B cell (primary cell): ENCODE measurements at places on chromosomes 5 and 9. TPM values are rescaled to one million over a fixed set of nuclear protein-coding genes. Genes with fewer than 3 reads are reported as not detected.
A peak's percentile ranks its signal among the peaks of the same experiment; 100 is the strongest.

DNA sequence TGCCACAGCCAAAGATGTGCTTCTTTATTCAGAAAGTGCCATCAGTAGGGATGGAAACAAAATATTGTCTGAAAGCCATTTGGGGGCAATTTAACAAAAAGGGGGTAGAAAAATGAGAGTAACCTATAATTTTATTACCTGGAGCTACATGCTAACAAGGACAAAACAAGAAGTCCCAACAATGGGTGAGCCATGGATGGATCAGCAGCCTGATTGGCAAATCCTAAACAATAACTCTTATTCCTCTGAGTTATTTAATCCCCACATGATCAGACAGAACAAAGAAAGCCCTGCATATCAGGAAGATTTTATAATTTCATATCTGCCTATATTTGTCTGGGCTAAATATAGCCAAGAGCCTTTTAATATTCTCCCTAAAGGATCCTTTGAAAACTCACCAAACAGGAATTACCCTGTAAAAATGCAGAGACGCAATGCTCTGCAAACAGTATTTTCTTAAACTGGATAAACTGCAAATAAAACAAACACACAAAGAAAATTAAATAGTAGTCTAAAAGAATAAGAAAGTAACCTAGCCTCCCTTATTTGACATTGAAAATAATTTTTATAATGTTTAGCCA lies 483.4 kb downstream of the ZNF608 start:
- no peak for DNase-seq

CNTNAP3 gene
- total RNA-seq: 0.58 and 0.94 TPM in 2 replicates

OR1J2 gene
- not detected in 2 replicates for total RNA-seq

GRCh38 chr5:124685404-124685930 lies 61.0 kb downstream of the ZNF608 start:
- no peak for DNase-seq

DNA sequence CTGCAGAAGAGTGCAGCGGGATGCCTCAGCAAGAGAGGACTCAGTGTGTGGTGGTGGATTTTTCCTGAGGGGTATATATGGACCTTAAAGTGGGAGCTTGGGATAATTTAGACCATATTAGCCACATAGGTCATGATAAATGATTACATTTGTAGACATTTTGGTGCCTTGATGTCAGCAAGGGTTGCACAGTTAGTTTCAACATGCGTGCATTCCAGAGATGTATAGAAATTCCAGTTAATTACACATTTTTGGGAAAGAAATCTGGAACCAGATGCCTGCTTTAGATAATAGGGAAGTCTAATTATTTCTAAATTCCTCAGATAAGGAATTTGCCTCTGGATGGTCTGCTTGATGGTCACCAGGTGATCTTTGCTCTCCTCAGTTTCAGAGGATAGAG lies 440.6 kb upstream of the PAPPA start:
- no peak for DNase-seq

- no peak for DNase-seq
Observed at GRCh38 chr5:53407373-53407772, 73.1 kb upstream of the FST start.

- DNase-seq: no peak
Observed at GRCh38 chr9:13364271-13365000, 84.9 kb upstream of the MPDZ start.

GRCh38 chr9:70581214-70581954 lies 166.9 kb upstream of the KLF9 start:
- no peak for DNase-seq

DNA sequence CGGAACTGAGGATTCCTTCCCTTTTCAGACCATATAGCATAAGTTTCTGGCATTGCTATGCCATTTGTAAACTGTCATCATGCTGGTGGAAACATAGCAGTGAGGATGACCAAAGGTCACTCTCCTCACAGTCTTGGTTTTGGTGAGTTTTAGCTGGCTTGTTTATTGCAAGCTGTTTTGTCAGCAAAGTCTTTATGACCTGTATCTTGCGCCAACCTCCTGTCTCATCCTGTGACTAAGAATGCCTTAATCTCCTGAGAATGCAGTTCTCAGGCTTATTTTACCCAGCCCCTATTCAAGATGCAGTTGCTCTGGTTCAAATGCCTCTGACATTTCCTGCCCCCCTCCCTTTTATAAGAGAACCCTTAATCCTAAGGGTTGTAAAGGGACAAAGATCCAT lies 26.7 kb upstream of the GRIA1 start:
- no peak for DNase-seq

DNA sequence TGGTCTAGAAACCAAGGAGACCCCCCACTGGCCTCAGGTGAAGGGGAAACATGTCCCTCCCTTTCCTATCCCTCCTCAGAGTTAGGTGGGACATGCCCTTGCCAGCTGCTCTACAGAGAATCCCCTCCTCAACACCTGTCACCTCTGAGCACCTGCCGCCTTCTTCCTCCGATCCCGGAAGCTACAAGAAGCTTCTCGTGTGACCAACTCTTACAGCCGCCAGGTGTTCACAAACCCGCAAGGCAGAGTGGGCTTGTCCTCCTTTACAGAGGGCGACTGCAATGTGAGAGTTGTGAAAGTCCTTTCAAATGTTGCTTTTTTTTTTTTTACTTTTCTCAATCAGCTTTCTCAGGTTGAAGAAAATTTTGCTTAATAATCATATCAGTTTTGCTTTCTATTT lies 3.7 kb upstream of the ICE1 start:
- DNase-seq: no peak

GRCh38 chr5:150637245-150638052 lies 3.0 kb upstream of the SYNPO start:
- no peak for DNase-seq

GRCh38 chr9:89919171-89919681 lies 314.4 kb downstream of the GADD45G start:
- DNase-seq: peak; percentile 56

GRCh38 chr5:34604119-34604675 lies 51.9 kb upstream of the RAI14 start:
- DNase-seq: no peak

GRCh38 chr5:35861718-35862117 lies 5.0 kb downstream of the IL7R start:
- no peak for DNase-seq

DNA sequence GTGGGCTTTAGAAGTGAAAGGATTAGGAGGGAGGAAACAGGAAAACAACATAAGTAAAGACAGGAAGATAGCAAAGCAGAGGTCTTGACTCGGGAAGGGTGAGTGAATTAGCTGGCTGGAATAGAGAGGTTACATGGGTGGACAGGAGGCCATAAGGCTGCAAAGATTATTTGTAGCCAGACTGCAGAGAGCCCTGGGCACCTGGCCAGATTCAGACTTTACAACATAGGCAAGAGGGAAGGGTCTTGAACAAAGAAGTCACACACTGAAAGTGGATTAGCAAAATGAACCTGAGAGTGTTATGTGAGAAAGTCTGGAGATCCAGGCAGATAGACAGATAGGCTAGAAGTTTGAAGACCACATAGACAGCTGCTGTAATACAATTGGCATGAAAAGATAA lies 29.7 kb upstream of the CER1 start:
- no peak for DNase-seq

DNA sequence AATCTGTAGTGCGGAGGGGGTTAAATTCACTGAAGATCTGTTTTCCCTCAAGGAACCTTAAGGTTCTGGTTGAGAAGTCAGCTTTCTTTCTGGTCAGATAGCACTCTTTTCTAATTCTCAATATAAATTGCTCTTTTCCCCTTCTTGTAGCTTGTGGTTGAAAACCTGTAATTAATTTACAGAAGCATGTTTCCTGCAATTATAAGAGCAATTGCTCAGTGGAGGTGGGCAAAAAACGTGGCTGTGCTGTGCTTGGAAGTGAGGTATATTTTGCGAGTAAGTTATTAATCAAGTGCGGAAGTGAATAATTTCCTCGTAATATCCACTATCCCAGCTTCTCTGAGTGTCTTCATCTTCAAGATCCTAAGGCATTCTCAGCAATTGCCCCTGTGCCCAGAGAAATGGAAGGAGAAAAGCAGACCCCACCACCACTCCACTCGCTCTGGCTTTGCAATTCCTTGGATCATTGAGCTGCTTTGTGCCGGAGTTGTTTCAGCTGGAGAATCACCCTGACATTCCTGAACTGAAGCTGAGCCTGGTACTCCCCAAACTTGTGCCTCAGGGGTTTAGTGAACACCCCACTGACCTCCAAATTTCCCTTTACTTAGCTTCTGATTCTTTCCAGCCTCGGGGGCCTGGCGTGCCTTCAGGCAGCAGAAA lies 140.6 kb downstream of the LRRC70 start:
- no peak for DNase-seq

DNA sequence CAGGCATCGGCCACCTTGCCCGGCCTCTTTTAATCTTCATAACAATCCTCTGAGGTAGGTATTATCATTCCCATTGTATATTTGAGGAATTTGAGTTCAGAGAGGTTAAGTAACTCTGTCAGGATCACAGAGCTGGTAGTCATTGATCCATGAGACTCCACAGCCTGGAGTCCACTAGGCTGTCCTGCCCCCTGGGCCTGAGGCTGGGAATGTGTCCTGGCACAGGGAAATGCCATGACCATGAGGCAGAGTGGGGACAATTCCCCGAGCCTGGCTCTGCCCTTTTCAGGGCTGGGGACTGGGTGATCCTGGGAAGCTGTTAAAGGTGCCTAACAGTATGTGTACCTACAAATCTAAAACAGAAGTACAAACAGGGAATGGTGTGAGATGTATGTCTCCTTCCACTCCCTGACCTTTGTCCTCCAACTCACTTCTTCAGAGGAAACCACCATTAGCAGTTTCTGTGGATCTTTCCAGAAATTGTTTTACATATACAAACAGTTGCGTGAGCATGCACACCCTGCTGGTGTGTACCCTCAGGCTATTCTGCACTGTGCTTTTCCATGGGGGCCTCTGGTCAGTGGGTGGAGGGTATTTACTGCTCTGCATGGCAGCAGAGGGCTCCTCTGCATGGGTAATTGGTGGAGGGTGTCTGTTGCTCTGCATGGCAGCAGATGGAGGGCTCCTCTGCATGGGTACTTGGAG lies 53.8 kb downstream of the NDST1 start:
- no peak for DNase-seq

- no peak for DNase-seq
Observed at GRCh38 chr9:136484153-136485048, 1.6 kb upstream of the SEC16A start.

MORN5 gene
- not detected in 2 replicates for total RNA-seq

ZDHHC11 gene
- 1.7 and 3.0 TPM in 2 replicates for total RNA-seq

DNA sequence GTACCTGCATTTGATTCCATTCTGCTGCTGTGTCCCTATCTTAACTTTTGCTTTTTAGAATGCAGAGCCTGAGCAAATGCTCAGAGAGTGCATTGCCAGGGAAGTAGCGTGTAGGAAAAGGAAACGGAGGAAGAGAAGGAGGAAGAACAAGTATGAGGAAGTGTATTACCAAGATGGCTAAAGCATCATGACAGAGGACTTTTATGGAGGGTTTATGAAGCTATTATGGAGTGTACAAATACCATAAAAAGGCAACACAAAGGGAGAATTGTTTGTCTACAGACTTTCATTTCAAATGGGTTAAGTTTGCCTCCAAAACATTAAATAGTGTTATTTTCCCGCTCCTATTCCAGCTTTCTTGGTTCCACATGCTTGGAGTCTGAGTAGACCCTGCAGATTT lies 1899.8 kb upstream of the NUDT12 start:
- no peak for DNase-seq

DNA sequence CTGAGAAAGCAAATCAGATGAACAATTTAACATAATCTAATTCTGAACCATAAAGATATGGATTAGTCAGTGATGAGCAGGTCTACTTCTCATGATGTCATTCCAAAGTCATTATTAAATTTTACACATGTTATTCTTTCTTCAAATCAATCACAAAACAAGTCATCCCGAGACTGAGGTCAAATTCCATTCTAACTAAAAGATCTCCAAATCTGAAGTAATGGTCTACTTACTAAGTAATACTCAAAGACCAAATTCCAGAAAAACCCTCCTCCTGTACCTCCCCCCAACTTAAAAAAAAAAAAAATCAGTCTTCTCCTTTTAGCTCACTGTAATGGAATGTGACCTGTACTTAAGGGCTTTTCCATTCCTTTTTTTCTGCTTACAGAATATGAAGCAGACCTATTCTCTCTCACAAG lies 4.7 kb downstream of the PFDN1 start:
- no peak for DNase-seq

DNA sequence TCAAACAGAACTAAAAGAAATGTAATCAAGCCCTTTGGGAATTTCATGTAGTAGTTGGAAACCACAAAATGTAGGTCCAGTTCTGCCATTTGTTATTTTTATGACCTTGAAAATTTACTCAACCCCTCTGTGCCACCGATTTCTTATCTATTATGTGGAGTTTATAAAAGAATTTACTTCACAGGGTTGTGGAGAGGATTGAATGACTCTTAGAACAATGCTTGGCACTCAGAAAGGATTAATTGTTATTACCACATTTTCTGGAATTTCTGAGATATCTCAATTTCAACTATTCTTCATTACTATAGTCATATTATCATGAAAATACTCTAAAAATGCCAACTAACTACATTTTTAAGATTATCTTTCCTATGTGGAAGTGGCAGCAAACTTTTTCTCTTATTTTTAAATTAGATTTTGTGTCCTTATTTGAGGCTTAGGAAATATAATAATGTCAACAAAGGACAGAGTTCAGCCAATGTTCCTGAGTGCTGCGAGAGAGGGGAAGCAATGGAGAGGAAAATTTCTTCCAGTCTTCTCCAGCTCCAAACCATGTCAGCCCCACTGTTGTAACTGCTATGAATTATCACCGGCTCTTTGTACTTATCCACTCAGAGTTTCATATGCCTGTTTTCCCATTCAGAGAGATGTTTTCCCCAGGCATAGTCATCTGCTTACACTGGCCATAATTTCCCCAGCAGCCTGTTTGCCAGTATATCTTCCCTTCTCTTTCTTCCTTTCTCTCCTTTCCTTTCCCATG lies 525.6 kb downstream of the SPATA31D1 start:
- DNase-seq: no peak

- no peak for DNase-seq
Observed at GRCh38 chr9:117074342-117074662, 340.6 kb downstream of the ASTN2 start.

ANKRD31 gene
- 0.10 TPM in 2 replicates for total RNA-seq

DNA sequence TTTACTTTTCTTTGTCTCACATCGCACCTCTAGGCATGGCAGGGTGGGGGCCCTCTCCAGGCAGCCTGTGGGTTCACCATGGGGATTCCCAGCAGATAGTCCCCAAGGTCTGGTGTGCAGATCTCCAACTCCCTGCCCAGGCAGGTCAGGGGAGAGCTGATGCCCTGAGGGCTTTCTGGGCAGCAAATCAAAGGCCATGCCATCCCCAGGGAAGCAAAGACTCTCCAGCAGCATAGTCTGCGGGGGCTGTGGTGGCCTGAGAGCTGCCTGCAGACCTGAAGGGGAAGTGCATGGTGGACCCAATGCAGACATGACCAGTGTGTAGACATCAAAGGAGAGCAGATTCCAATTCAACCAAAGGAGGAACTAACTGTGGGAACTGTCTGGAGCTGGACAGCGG lies 7.7 kb downstream of the NEURL1B start:
- DNase-seq: no peak

GRCh38 chr5:71645030-71645429 lies 57.9 kb downstream of the MCCC2 start:
- no peak for DNase-seq

PDLIM4 gene
- not detected in 2 replicates for total RNA-seq

- DNase-seq: no peak
Observed at GRCh38 chr5:162187371-162187770, 119.8 kb downstream of the GABRG2 start.

- DNase-seq: no peak
Observed at GRCh38 chr5:176606875-176607274, 3.1 kb downstream of the GPRIN1 start.
